NCI-H2171 treated with DMSO at 0.1 percent for 48 hours (cell line): ENCODE measurements at places on chromosomes 5 and 9.

GRCh38 chr5:107516452-107517184 lies 154.1 kb downstream of the EFNA5 start:
- DNase-seq: no peak

DNA sequence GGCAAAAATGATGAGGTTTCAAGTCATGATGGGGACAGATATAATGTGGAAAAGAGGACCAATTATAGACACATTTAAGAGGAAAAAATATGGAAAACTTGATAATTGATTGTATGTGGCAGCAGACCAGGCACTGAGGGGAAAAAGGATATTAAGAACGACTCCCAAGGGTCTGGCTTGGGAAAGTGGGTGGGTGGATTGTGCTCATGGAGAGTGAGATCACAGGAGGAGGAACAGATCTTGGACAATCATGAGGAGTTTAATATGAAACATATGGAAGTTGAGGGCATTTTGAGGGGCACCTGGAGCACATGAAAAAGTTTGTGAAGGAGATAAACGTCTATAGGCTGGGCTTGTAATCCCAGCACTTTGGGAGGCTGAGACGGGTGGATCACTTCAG lies 454.3 kb upstream of the KLF4 start:
- DNase-seq: no peak

GRCh38 chr9:98185021-98185567 lies 7.3 kb downstream of the CORO2A start:
- no peak for DNase-seq

- no peak for DNase-seq
These were observed 146.3 kb upstream of the FSTL4 start for GRCh38 chr5:133758641-133759040.

GRCh38 chr5:133397990-133398645 lies 214.2 kb downstream of the FSTL4 start:
- DNase-seq: no peak

GRCh38 chr5:167511-167910 lies 23.8 kb upstream of the LRRC14B start:
- DNase-seq: no peak

GRCh38 chr9:69452110-69452782 lies 127.2 kb downstream of the ENTREP1 start:
- no peak for DNase-seq

DNA sequence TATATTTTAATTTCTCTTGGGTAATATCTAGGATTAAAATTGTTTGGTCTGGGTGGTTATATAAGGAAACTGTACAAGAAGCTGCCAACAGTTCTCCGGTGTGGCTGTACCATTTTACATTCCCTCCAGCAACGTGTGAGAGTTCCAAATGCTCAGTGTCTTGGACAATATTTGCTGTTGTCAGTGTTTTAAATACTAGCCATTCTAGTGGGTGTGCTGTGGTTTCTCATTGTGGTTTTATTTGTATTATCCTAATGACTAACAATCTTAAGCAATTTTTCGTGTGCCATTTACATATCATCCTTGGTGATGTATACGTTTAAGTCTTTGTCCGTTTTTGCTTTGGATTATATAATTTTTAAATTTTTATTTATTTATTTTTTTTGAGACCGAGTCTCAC lies 34.0 kb downstream of the TNFSF15 start:
- DNase-seq: no peak

DNA sequence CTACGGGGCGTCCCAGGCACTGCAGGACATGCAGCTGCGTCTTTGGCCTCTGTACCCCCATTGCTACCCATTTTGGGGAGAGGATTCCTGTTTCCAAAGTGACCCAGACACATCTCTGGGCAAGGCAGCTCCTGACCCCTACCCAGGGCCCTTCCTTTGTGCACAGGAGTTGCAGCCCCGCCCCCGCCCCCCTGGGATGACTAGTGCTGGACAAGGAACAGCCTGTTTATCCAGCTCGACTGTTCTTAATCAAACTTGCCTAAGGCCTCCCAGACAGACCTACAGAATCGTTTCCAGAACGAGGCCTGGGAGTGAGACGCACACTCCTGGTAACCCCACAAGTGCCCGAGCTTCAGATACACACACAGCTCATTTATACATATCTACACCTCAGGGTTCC lies 13.2 kb downstream of the DIPK1B start:
- no peak for DNase-seq

DNA sequence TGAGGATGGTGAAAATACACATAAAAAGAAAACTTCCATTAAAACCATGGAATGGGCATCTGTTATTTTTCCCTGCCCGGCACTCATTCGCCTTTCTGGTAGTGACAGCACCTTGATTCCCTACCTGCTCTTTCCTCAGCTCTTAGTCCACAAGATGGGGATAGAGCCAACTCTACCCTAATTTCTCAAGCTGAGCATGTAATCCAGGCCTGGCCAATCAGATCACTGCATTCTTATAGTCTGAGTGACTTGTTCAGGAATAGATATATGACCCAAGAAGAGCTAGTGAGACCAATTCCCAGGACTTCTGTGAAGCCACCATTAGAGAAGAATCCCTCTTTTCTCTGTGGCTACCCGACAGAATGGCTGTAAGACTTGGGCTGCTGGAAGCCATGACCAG lies 58.1 kb downstream of the TSSK1B start:
- DNase-seq: no peak

- DNase-seq: no peak
These were observed 200.5 kb downstream of the EFNA5 start for GRCh38 chr5:107470295-107470582.
